A549 (cell line): ENCODE measurements at places on chromosomes 5 and 9.
A peak's percentile ranks its signal among the peaks of the same experiment; 100 is the strongest.

GRCh38 chr5:158521995-158522394 is 577.7 kb downstream of the EBF1 start:
- no peak for DNase-seq

GRCh38 chr9:114723931-114724330 is 41.9 kb upstream of the TEX48 start:
- no peak for DNase-seq

DNA sequence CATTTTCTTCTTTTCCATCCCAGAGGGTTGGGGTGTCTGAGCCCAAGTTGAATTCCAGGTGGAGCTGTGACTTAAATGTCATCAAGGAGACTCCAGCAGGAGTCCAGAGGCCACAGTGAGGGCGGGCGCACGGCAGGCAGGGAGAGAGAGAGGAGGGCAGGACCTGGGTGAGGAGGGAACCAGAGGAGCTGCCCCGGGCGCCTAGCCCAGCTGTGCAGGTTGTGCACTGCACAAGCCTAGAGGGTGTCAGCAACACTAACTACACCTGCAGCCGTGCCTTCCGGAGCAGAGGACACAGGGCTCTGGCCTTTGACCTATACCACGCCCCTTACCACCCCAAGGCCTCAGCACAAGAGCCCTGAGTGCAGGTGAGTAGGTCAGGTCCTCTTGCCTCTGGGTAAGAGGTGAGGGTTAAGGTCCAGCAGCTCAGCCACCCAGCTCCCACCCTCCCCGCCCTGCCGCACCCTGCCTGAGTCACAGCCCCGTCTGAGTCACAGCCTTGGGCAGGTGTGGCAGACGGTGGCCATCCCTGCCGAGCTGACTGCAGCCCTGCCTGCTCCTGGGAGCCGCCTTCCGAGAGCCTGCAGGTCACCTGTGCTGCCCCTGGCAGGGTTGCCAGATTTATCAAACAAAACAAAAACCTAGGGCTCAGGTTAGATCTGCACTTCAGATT is 6.4 kb upstream of the AGPAT2 start:
- peak; percentile 95 for DNase-seq

- DNase-seq = no peak
Observed at GRCh38 chr5:82662340-82662739, 384.2 kb upstream of the RPS23 start.

GRCh38 chr5:150295741-150296486 is 6.3 kb upstream of the CAMK2A start:
- no peak for DNase-seq

GRCh38 chr5:179125789-179126505 is 65.8 kb downstream of the ZNF354C start:
- DNase-seq = no peak

DNA sequence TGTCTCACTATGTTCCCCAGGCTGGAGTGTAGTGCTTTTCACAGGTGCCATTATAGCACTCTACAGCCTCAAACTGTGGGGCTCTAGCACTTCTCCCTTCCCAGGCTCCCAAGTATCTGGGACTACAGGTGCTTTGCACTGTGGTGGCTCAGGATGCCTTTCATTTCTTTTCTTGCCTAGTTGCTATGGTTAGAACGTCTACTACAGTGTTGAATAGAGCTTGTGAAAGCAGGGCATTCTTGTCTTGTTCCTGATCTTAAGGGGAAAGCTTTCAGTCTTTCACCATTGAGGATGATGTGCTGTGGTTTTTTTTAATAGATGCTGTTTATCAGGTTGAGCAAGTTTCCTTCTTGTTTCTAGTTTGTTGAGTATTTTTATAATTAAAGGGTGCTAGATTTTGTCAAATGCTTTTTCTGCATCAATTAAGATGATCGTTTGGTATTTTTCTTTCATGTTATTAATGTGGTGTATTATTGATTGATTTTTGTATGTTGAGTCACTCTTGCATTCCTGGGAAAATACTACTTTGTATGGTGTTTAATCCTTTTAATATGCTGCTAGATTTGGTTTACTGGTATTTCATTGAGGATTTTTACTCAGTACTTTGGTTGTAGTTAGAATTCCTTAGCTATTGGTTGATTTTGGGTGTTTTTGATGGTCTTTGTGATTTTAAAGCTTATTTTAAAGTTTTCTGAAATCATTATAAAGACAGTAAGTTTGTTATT is 35.6 kb downstream of the GPBP1 start:
- no peak for DNase-seq

DNA sequence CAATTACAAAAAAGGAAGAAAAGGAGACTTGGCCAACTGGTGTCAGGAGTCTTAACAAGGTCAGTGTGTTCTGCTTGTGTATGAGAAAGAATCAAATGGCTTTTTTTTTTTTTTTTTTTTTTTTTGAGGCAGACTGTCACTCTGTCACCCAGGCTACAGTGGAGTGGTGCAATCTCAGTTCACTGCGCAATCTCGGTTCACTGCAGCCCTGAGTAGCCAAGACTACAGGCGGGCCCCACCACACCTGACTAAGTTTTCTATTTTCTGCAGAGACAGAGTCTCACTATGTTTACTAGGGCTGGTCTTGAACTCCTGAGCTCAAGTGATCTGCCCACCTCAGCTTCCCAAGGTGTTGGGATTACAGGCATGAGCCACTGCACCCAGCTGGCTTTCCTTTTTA is 3.1 kb upstream of the IL7R start:
- DNase-seq = no peak

- no peak for DNase-seq
Observed at GRCh38 chr9:134919303-134919702, 1.6 kb upstream of the FCN1 start.

- DNase-seq = no peak
Observed at GRCh38 chr9:77906991-77907390, 124.6 kb downstream of the GNAQ start.

DNA sequence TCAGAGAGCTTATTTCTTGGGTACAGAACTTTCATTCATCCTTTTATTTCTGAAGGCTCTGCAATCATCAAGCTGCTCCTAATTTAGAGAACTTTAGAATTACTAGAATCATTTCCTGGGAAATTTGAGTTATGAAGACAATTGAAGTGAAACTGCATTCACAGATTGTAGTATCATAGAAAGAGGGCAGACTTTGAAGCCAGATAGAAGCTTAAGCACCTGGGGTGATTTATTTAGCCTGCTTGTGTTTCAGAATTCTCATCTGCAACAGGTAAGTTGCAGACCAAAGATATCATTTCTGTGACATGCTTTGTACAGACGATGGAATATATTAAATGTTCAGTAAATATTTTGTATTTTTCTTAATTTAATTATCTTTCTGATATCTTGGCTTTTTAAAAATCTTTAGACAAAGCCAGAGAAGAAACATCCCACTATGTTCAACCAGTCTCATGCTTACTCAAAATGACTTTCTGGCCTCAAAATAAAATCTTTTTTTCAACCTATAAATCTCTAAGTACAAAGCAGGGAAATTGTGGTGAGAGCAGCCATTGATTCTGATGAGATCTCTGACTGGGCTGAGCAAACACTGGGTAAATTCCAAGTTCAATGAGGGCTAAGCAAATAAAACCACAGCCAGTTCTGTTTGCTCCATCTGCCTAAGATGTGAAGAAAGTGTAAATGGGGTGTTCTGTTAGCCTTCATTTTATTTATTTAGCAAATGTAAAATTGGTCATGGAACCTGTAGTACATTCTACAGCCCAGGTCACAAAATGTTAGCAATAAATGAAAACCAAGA is 264.7 kb upstream of the CCNG1 start:
- no peak for DNase-seq

- DNase-seq = no peak
Observed at GRCh38 chr9:89747596-89747995, 142.8 kb downstream of the GADD45G start.

DNA sequence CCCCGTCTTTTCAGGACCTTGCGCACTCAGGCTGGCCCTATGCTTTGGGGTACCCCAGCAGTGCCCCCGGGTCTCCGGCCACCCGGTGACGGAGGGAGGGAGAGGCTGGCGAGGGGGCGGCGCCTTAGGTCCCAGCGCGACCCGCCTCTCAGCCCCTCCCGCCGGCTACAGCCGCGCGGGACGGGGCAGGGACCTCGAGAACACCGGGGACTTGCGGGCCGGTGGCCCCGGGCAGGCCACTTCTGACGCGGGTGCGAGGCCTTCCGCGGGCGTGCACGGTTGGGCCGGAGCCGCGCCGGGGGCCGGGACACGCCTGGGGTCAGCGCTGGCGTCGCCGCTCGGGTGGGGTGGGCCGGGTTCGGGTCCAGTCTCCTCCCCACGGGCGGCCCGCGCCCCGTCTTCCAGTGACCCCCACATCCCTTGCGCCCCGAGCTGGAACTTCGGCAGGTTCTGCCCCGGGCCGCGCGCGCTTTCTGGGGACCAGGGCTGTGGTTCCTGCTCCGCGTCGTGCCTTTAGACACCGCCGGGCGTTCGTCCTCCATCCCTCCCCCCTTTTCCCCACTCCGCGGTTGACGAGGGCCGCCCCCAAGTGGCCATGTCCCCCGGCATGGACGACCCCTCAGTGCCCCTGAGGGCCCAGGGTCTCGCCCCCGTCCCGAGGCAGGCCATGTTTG is 3.8 kb upstream of the SQSTM1 start:
- DNase-seq = no peak

DNA sequence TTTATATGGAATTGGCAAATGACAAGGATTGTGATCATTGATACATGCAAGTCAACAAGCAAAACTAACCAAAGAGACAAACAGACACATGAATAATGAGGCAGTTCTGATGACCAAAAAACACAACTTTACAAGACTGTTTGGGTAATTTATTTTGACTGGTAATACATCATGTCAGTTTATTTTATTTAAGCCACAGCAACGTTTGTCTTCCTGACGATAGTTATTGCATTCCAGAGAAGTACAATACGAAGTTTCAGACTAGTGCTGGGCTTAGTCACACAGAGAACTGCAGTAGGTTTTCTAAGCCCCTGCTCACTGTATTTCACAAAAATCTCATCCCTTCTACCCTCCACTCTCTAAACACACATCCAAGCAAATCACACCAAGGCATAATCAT is 514.2 kb downstream of the RAB3C start:
- DNase-seq = no peak

- DNase-seq = no peak
Observed at GRCh38 chr5:158958021-158958994, 141.4 kb downstream of the EBF1 start.

DNA sequence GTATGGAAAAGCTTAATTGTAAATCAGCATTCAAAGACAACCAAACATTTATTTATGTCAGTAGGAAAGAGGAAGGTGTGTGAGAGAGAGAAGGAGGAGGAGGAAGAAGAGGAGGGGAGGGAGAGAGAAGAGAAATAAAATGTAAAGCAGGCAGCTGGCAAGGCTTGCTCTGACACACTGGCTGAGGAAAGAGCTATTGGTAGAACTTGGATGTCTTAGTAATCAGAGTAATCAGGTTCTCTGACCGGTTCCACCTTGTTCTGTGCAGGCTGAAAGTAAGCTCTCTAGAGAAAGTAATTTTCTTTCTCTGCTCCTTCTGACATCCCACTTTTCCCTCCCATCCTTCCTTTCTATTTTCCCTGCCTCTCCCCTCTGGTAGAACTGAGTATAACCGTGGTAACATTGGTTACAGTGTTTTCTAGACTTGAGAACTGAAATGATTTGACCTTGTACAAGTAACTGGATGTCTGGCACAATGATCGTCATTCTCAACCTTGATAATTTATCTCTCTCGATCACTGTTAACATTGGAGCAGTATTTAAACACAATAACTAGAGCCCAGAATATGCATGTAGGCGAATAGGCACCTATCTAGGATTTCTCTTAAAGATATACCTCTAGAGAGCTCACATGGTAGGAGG is 33.3 kb downstream of the TLE4 start:
- no peak for DNase-seq

DNA sequence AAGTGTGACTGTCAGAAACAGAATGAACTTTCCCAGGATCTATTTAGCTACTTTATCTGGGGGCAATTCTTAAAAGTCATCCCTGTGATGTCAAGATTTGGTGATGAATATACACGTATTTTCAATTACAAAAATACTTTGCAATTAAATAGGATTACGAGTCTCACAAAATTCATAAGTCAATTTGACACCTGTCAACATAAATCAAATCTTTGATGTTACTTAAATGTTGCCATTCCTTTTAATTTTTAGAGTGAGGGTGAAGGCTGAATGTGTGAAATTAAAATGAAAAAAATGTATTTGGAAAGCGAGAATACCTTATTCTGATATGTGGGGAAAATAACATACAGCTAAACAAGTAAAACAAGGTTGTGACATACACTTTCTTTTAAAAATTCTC is 202.9 kb downstream of the EPB41L4A start:
- no peak for DNase-seq

DNA sequence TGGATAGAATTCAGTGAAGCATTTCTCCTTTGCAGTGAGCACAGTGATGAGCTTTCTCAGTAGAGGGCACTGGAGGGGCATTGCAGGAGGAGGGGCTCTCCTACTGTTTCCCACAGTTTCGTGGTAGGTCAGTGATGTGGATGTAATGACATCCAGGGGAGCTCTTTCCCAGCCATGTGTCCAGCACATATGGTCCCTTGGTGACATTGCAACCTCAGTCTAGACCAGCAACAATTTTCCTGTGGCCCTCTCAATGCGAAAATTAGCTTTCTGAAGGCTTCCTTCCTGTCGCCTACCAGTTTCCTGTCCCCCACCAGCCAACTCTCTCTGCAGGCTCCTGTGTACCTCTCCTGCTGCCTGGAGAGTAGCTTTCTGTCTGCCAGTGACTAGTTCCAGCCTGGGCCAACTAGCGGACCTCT is 6.9 kb upstream of the PDCL start:
- no peak for DNase-seq

DNA sequence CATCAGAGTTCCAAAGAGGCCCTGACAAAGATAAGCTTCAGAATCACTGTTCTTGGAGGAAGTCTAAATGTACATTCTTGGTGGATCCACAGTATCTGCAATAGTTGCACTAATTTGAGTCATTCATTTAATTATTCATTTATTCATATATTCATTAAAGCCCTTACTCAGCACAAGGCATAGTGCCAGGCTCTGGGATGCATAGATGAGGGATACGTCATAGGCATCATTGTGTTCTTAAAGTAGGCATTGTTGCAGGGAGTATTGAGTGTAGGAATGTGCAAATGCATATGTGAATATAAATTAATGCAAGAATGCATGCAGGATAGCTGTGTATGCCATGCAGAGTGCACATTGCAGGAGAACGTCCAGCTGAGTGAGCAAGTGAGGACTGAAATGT is 100.7 kb downstream of the DRD1 start:
- DNase-seq = no peak

GRCh38 chr5:118407958-118408357 is 580.4 kb downstream of the DTWD2 start:
- no peak for DNase-seq

DNA sequence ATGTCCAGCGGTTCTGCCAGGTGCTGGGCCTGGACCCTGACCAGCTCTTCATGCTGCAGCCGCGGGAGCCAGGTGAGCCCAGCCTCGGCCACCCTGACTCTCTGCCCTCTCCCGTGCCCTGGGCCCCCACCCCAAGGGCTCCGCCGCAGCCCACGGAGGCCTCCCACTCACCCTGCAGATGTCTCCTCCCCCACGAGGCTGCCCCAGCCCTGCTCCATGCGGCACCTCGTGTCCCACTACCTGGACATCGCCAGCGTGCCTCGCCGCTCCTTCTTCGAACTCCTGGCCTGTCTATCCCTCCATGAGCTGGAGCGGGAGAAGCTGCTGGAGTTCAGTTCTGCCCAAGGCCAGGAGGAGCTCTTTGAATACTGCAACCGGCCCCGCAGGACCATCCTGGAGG is 7.4 kb downstream of the RNF208 start:
- no peak for DNase-seq

GRCh38 chr9:94157050-94157801 is 73.0 kb downstream of the PTPDC1 start:
- peak; percentile 44 for DNase-seq
